RPMI7951 (cell line): ENCODE measurements at places on chromosomes 12 and 14.
A peak's percentile ranks its signal among the peaks of the same experiment; 100 is the strongest.

DNA sequence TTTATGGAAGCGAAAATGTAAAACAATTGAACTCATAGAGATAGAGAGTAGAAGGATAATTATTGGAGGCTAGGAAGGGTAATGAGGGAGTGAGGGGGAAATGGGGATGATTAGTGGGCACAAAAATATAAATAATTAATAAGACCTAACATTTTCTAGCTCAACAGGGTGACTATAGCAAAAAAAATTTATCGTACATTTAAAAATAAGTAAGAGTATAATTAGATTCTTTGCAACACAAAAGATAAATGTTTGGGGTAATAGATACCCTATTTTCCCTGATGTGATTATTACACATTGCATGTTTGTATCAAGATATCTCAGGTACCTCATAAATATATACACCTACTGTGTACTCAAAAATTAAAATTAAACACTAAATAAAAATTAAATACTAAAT lies 1070.0 kb downstream of the LRFN5 start:
- no peak for DNase-seq

GRCh38 chr14:38108681-38109080 lies 99.0 kb upstream of the SSTR1 start:
- DNase-seq = no peak

- peak; percentile 79 for DNase-seq
Observed at GRCh38 chr12:3670083-3670620, 82.8 kb downstream of the CRACR2A start.

DNA sequence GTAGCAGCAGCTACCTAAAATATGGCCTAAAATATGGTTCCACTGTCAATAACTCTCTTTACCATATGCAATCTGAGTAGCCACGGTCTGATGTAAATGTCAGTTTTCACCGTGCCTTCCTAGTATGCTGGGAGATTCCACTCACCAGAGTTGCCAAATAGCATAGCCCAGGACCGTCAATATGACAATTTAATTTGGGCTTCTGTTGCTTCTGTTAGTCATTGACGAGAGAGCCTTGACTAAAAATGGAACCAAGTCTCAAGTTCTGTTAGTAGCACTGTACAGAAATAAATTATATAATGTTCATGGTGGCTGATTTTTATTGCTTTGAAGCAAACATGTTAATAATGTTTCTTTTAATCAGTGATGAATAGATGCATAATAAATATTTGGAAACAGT lies 348.4 kb downstream of the BCAT1 start:
- DNase-seq = peak; percentile 24

GRCh38 chr14:67643713-67644112 lies 24.0 kb downstream of the ARG2 start:
- DNase-seq = no peak
